ENCODE measurements at places on chromosomes 7 and 10.

- peak; percentile 74 for DNase-seq
These were observed 79.3 kb downstream of the INSYN2A start for GRCh38 chr10:127117125-127117524.

- peak; percentile 19 for DNase-seq
These were observed 63.8 kb upstream of the FAM204A start for GRCh38 chr10:118405928-118406327.

DNA sequence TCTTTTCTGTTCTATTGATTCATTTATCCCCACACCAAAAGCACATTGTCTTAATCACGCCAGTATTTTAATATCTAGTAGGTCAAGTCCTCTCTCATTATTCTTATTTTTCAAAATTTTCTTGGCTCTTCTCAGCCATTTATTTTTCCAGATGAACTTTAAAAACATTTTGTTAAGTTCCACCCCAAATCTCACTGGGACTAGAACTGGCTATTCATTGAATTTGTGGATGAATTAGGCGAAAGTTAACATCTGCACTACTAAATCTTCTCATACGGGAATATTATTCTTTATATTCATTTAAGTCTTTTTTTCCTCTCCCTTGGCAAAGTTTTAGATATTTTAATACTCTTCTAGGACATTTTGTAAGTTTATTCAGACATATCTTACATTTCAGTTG is 295.2 kb upstream of the MGMT start:
- no peak for DNase-seq

- DNase-seq: no peak
These were observed 49.0 kb downstream of the GRM3 start for GRCh38 chr7:86692755-86693154.

- DNase-seq: no peak
These were observed 27.1 kb upstream of the STOX1 start for GRCh38 chr10:68800211-68800610.

- no peak for DNase-seq
These were observed 150.5 kb downstream of the PCDH15 start for GRCh38 chr10:54650547-54650946.

- DNase-seq: peak; percentile 24
These were observed 289.5 kb downstream of the KCNMA1 start for GRCh38 chr10:77348082-77348481.

DNA sequence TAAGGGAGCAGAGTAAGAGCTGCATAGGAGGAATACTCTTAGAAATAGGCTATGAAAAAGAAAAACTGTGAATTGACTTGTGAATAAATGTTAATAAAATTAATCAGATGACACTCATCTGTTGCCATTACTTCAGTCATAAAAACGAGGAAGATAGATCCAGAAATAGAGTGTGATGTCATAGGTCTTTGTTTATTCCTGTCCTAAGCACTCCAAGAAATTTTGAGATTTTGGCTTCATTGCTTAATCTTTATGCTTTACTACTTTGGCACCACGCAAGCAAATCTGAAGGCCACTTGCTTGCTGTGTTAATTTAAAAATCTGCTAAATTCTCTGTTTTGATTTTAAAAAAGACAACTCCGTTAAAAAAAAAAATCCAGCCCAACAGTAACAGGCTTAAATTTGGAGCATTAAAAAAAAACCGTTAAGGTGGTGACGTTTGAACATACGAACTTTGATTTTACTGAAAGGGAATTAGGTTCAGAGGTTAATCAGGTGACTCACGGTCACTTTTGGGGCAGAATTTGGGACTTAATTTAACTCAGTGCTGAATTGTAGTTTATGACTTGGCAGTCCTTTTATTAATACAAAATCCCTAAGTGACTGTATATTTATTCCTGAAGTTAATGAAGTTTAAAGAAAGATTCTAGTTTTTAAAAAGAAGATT is 3.4 kb downstream of the IFRD1 start:
- DNase-seq: peak; percentile 69

DNA sequence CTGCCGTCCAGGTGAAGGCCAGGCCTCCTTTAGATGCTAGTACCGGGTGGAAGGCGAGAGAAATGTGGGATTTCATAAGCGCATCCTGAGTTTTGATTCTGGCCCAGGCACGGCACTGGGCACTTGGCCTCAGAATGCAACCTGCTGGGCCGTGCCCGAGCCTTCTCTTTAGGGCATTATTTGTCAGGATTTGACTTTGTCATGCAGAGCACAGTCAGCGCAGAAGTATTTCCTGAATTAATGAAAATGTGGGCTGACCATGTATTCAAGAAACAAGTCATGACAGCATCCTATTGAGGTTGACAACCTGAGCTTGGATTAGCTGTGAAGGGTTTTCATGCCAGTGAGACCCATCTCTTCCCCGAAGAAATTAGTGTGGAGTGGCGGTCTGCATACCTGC is 34.4 kb downstream of the RCC1L start:
- no peak for DNase-seq

- DNase-seq: peak; percentile 71
These were observed 34.2 kb downstream of the PARD3 start for GRCh38 chr10:34780818-34781380.

DNA sequence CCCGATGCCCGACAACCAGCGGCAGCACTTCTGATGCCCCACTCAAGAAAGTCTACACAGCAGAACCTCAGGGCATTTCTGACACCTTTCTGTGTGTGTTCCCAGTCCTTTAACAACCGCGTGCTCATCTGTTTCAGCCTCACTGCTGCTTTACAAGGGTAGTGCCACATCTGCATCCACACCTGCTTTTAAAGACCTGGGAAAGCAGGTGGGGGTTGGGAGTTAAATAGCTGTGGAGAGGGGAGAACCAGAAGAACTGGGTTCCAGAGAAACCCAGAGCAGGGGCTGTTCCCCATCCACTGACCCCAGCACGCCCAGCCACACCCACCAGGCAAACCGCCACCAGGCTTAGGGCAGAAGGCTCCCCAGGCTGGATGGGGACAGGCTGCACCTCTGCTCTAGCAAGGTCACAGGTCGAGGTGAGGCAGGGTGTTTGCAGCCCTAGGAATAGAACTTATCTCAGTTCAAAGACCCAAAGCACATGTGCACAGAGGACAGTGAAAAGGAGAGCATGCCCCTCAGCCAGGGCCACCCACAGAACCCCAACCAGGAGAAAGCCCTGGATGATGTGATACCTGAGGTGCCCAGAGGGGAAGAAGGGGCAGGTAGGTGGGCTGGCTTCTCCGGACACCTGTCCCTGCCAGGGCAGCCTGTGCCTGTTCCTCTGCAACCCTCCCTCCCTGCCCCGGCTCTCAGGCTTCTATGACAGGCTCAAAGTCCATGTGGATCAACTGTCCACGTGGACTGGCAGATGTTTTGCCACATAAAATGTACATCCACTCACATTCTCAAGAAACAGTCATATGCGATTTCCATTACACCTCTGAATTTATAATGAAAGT is 51.3 kb downstream of the COBL start:
- DNase-seq: no peak

DNA sequence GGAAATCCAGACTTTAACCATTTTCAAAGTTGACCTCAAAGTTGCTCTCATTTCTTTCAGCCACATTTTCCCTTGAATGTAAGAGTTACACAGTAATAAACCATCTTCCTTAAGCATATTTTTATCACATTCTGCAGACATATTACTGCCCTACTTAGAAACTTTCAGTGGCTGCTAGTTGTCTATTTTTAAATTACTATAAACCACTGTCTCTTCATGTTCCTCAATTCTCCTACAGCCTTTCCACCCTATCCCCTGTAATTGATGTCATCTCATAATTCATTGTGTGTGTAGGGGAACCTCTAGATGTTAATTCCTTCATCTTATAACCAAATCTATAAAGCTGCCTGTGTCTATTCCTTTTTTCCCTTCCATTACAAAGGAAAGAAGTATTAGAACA is 78.1 kb upstream of the STRIP2 start:
- DNase-seq: no peak

DNA sequence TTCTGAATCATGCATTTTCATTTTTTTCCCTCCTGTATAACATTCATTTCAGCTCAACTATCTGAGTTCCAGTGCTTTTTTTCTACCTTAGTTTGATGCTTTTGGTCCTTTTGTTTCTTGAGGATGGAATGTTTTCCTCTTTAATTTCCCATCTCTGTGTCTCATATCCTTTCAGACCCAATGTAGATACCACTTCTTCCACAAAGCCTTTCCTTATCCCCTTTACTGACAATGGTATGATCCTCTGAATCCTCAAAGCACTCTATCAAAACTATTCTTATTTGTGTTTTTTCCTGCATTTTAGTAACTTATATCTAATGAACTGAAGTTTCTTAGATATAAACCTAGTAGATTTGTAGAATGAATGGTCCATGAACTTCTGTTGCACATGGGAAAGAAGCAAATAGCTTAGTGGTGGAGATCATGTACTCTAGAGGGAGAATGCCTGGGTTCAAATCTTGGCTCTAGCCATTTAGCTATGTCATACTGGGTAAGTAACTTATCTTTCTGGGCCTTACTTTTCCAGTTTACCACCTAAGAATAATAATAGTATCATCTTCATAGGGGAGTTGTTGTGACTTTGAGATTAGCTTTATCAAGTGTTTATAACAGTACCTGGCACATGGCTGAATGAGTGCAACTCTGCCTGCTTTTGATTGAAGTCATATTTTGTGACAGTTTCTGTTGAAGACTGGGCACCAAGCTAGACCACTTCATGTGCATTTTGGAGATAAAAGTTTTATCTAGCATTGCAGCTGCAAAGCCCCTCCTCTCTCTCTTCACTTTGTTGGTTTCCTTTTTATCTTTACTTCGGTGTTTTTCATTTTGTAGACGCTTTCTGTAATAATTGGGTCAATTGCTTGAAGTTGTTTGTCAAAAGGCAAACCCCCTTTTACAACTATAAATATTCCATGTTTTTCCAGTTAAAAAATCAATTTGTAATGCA is 18.5 kb downstream of the STAM start:
- DNase-seq: no peak

Measured in choroid plexus epithelial cell (primary cell).